ENCODE measurements at places on chromosomes 11 and 22. TPM values are rescaled to one million over a fixed set of nuclear protein-coding genes. Genes with fewer than 3 reads are reported as not detected.

- DNase-seq, result no peak
Observed at GRCh38 chr22:31588970-31589675, 72.9 kb downstream of the PISD start.

- DNase-seq, result no peak
Observed at GRCh38 chr11:77449060-77449521, 24.8 kb downstream of the PAK1 start.

DNA sequence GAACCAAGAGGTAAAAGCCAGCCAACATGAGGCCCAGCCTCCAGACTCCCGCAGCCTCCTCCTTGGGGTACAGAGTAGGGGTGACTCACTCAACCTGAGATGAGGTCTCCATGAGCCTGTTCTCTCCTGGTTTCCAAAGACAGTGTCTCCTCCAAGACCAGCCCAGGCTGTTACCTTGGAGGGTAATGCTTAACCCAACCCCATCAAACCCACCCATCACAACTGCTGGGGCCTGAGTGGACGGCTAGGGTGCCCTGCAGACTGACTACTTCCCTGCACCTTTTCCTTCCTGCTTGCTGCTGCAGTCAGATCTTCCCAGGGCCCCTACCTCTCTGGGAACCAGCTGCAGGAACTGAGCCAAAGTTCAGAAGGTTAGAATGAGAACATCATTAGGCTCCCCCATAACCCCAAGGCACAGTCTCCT, 5.1 kb upstream of the NOL12 start:
- no peak for DNase-seq

The OR8J1 gene
- not detected for total RNA-seq

The TRPM5 gene
- not detected for total RNA-seq

The CD248 gene
- 22.9 TPM for total RNA-seq

GRCh38 chr11:86490582-86490981, 115.9 kb downstream of the CCDC81 start:
- no peak for DNase-seq

GRCh38 chr11:17877886-17878285, 135.0 kb downstream of the SERGEF start:
- no peak for DNase-seq

DNA sequence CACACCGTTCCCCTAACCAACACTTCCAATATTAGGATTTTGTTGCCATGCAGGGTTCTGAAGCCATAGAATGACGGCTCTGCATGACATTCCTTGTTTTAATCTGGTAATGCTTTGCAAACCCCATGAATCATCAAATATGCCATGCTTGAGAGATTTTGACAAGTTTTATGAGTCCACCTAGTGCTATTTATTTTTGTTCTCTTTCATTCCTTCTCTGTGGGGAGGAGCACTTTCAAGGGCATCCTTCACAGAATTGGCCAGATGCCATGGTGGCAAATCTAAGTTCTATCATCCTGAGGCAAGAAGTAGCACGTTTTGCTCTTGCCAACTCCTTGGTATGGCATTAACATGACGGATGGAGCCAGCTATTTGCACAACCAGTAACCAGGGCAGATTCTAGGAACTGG, 268.4 kb downstream of the FAM76B start:
- DNase-seq, result no peak

The ANO1 gene
- total RNA-seq, result 161 TPM

DNA sequence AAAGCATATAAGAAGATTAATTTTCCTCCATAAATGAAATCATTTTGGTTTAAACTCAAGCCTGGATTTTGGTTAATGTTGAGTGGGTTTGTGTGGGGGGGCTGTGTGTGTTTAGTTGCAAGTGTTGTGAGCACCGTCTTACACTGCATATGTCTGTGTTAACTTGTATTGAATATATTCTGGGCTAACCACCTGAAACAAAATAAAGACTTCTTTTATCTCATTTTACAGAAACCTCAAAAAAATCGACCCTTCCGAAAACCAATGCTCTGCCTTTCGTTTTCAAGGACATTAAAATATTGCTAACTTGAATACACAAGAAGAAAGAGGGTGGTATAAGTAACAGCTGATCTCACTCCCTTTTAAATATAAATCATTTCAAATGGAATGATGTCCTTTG, 192.2 kb upstream of the BLID start:
- no peak for DNase-seq

The P2RX6 gene
- total RNA-seq, result 0.81 TPM

GRCh38 chr11:23727794-23728193, 769.1 kb upstream of the LUZP2 start:
- DNase-seq, result no peak

GRCh38 chr22:50035131-50035881, 22.7 kb upstream of the IL17REL start:
- DNase-seq, result no peak

- no peak for DNase-seq
Observed at GRCh38 chr11:35567737-35568465, 42.5 kb upstream of the PAMR1 start.

DNA sequence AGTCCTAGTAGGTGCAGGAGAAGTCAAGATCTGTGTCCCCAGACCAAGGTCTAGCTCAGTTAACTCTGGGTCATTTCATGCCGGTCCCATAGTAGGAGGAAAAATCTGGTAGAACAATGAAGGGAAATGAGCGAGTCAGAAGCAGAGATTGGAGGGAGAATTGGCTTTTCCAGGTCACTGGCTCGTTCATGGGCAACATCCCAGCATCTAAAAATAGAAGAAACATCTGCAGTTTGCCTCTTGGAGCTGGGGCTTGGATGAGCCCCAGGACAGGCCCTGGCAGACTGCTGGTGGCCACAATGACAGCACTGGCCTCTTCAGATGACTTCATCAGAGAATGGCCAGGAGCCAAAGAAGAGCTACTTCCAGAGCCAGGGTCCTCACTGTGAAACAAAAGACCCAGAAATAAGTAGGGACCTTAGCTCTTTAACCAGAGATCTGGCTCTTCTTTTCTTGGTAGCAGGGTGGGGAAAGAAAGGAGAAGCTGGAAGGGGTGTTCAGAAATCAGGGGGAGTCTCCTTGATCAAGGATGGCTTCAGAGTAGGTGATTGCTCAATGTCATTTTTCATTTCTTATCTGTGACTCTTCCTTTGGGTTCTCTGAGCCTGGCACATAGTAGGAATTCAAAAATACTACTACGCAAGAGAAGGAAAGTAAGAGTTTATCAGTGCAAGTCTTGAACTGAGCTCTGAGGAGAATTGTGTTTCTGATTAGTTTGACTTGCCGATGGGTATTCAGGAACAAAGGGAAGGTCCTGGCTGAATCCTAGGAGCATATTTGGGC, 102.6 kb downstream of the TMPRSS5 start:
- DNase-seq, result no peak

DNA sequence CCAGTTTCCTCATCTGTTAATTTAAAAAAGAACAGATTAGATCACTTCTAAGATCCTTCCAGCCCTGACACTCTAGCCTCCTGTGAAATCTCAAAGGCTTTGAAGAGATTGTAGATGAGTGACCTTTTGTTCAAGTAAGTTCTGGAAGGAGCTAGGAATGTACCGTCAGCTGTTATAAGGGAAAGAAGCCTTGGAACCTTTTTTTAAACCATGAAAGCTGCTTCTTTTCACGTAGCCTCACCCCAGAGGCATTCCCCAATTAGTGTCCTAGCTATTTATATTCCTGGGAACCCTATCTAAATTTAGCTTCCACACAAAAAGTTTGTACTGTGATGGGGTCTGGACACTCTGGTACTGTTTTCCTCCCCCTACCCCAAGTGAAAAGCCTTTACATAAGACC, 35.8 kb upstream of the SLN start:
- DNase-seq, result no peak

DNA sequence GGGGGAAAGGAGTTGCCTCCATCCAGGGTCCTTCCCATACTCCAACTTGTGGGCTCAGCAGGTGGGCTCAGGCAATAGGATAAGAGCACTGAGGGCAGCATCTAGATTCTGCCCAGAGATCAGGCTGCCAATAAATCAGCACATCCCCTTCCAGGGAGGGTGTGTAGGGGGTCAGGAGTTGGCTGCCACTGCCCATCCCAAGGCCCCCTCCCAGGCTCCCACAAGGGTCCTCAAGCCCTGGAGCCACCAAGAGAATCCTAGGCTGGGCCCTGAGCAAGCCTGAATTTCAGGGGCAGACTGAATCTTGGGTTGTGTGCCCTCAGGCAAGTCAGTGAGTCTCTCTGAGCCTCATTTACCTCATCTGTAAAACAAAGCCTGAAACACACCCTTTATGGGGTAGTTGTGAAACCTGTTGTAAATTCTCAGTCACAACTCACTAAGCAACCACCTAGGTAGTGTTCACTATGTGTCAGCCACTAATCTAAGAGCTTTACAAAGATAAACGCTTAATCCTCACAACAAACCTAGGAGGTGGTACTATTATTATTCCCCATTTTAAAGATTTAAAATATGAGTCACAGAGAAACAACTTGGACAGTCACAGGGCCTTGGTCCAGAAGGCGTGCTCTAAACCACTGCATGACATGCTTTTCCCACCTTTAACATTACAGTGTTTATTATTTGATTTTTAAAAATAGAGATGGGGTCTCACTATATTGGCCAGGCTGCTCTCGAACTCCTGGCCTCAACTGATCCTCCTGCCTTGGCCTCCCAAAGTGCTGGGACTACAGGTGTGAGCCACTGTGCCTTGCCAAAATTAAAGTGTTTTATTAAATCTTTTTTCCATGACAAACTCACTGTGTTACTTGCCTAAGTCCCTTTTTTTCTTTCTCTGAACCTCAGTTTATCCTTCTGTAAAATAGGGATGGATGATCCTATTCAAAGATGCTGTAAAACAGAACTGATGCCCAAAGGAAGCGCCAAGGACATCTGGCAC, 36.2 kb downstream of the LMO1 start:
- DNase-seq, result no peak

The NXPE4 gene
- not detected for total RNA-seq

GRCh38 chr11:2088746-2089535, 50.2 kb downstream of the IGF2 start:
- DNase-seq, result no peak

GRCh38 chr22:39658367-39658766, 87.8 kb downstream of the CACNA1I start:
- no peak for DNase-seq

DNA sequence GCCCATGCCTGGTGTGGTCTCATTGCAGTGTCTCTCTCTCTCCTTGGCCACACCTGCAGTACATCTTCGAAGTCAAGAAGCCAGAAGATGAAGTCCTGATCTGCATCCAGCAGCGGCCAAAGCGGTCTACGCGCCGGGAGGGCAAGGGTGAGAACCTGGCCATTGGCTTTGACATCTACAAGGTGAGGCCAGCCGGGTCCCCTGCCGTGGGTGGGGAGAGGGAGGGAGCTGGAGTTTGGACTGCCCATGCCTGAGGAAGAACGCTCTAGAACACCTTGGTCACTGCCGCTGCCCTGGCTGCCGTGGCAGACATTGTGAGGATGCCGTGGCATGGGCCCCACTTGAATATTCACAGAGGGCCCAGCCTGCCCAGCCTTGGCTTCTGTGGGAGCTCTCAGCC, 9.1 kb upstream of the MYO7A start:
- no peak for DNase-seq

- DNase-seq, result no peak
Observed at GRCh38 chr11:70603756-70604211, 205.5 kb downstream of the CTTN start.

The FAM111B gene
- 2.1 TPM for total RNA-seq

DNA sequence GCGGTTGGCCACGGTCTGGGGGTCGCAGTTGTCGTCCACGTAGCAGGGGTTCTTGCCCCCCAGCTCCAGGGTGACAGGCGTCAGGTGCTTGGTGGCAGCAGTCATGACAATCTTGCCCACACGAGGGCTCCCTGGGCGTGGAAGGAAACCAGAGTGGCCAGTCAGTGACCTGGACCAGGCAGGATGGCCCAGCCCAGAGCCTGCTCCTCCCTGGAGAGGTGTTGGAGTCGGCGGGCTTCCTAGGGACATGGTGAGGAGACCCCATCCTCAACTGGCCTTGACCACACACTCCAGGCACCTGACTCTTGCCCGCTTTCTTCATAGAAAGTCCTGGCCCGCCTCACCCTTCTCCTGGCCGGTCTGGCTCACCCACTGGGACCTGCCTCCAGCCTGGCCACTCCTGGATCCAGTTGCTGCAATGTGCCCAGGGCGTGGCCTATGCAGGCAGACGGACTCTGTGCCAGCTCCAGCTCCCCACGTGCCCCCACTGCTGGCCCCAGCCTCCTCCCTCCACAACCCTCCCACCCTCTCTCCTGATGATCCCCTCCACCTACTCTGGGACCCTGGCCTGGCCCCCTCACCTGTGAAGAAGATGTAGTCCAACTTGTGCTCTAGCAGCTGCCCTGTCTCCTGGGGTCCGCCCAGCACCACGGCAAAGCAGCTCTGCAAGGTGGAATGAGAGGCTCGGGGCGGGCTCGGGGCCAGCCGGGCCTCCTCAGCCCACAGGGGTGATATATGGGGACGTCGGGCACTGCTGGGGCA, 8.7 kb downstream of the ALDH3B2 start:
- no peak for DNase-seq

The C11orf65 gene
- not detected for total RNA-seq

DNA sequence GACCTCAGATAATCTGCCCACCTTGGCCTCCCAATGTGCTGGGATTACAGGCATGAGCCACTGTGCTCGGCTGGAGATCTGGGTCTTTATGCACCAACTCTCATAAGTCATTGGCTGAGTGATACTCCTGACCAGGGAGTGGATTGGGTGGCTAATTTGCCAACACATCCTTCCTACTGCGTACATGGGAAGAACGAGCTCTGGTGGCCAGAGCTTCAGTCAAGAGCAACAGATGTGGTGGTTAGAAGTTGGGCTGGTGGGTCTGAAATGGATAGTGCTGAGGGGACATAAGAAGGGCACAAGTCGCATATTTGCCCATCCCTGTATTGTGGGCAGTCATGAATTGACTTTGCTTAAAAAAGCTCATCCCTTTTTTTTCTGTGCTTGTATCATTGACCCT, 74.1 kb upstream of the AMPD3 start:
- no peak for DNase-seq

DNA sequence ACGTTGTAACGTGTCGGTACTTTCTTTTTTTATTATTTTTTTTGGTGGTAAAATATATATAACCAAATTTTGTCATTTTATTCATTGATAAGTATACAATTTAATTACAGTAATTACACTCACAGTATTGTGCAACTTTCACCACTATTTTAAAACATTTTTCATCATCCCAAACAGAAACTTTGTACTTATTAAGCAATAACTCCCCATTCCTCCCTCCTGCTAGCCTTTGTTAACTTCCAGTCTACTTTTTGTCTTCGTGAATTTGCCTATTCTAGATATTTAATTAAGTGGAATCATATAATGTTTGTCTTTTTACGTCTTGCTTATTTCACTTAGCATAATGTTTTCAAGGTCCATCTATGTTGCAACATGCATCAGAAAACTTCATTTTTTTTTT, 58.5 kb downstream of the STIM1 start:
- DNase-seq, result no peak

GRCh38 chr22:45187891-45188290, 24.2 kb downstream of the NUP50 start:
- DNase-seq, result no peak

The GLB1L2 gene
- total RNA-seq, result 4.1 TPM

GRCh38 chr11:28529046-28529445, 420.9 kb downstream of the METTL15 start:
- no peak for DNase-seq

The BTG4 gene
- total RNA-seq, result not detected

The ADAMTS8 gene
- total RNA-seq, result 17.6 TPM

Measured in thoracic aorta (tissue), 2 donors.